ENCODE measurements at places on chromosomes 12 and 14.

GRCh38 chr12:6358881-6359280 lies 16.5 kb downstream of the SCNN1A start:
- no peak for DNase-seq

GRCh38 chr12:94748726-94749421 lies 98.5 kb upstream of the TMCC3 start:
- no peak for DNase-seq

DNA sequence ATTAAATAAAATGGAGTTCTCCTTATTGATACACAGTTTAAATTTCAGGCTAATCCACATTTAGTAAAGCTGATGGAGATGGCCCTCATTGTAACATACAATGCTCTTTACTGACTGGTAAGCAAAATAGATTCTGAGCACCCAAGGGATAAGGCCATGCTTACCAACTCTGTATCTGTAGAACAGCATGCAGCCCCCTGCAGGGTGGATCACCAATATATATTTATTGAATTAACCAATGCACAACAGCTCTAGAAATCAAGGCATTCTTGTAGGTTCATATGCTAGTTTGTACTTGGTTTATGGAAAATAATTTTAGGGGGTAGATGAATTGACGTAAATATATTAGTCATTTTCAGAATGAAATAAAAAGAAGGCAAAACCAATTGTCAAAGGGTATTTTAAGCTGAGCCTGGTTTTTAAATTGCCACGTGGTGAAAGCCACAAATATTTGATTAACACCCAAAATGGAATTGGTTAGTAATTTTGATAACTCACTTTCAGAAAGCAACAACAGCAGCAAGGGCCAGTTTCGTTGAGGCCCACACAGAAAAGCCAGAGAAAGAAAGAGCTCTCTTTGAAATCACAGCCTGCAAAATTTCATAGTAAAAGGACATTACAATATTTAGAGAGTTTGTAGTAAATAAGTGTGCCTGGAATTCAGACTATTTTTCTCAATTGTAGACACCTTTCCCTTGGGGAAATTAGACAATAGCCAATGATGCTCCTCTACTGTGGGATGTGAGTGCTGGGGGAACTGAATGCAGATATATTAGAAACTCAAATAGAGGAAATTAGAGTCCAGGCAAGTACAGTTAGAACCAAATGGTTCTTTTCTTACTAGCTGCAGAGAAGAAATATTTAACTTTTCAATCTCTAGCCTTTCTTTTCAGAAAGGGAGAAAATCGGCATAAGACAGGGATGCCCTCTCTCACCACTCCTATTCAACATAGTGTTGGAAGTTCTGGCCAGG lies 216.2 kb upstream of the ABCD2 start:
- no peak for DNase-seq

DNA sequence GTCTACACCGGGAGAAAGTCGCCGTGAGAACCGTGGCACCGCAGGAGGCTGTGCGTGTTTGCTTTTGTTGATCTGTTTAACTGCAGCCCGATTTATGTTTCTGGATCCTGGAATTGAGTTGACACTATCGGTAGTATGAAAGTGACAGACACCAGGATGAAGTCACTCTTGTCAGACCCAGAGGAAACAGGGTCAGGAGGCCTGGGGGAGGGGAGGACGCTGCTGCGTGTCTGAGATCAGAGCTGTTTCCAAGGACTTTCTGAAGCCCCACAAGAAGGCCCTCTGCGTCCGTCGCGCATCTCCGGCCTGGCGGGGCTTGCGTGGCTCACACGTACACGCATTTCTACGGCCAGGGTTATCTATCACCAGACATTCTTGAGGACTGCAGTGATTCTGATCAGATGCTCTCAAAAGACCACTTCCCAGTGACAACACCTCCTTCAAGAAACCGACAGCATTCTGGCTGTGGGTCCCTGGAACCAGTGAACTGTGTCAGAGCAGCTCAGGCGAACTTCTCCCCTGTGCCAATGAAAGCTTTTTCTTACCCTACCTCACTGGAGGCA lies 263.4 kb downstream of the ADGRD1 start:
- no peak for DNase-seq

DNA sequence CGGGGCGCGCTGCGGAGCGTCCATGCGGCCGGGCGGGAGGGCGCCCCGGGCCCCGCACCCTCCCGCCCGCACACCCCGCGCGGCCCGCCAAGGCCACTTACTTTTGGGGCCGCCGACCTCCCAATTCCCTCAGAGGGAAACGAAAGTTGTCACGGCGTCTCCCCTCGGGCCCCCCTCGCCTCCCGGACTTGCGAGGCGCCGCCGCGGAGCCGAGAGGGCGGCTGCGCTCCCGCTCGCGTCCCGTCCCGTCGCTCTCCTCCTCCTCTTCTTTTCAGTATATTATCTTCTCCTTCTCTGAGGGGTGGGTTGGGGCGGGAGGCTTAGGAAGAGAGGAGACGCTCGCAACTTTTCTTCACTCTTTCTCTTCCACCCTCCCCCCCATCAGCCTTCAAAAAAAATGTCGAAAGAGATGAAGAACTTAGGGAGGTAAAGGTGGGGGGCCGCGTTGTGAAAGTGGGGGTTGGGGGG lies 613 bp downstream of the DUSP16 start:
- DNase-seq, result peak; percentile 30
